Pancreas (tissue), 10 donors: ENCODE measurements at places on chromosomes 7 and 10. TPM values are rescaled to one million over a fixed set of nuclear protein-coding genes. Genes with fewer than 3 reads are reported as not detected.

NPC1L1 gene
- polyA plus RNA-seq, result 3.4 TPM

HOXA3 gene
- 0.38 TPM for polyA plus RNA-seq

ZC3HAV1L gene
- 0.87 TPM for polyA plus RNA-seq

RBP3 gene
- polyA plus RNA-seq, result not detected

NPFFR1 gene
- 0.02 TPM for polyA plus RNA-seq

ZNF33B gene
- 21.2 TPM for polyA plus RNA-seq

FLNC gene
- polyA plus RNA-seq, result 0.82 TPM

PRKAR2B gene
- polyA plus RNA-seq, result 7.1 TPM

PDLIM1 gene
- 98.4 TPM for polyA plus RNA-seq

PKD2L1 gene
- 0.11 TPM for polyA plus RNA-seq

GBX1 gene
- polyA plus RNA-seq, result not detected

ETV1 gene
- 6.8 TPM for polyA plus RNA-seq

RARRES2 gene
- polyA plus RNA-seq, result 184 TPM

EMX2 gene
- 0.27 TPM for polyA plus RNA-seq

COL28A1 gene
- polyA plus RNA-seq, result 14.4 TPM

TWIST1 gene
- polyA plus RNA-seq, result 0.47 TPM

AOAH gene
- polyA plus RNA-seq, result 2.0 TPM

MKRN1 gene
- polyA plus RNA-seq, result 26.5 TPM
